Activated T-cell treated with anti-CD3 and anti-CD28 coated beads for 48 hours (primary cell): ENCODE measurements at places on chromosomes 1 and 21.

DNA sequence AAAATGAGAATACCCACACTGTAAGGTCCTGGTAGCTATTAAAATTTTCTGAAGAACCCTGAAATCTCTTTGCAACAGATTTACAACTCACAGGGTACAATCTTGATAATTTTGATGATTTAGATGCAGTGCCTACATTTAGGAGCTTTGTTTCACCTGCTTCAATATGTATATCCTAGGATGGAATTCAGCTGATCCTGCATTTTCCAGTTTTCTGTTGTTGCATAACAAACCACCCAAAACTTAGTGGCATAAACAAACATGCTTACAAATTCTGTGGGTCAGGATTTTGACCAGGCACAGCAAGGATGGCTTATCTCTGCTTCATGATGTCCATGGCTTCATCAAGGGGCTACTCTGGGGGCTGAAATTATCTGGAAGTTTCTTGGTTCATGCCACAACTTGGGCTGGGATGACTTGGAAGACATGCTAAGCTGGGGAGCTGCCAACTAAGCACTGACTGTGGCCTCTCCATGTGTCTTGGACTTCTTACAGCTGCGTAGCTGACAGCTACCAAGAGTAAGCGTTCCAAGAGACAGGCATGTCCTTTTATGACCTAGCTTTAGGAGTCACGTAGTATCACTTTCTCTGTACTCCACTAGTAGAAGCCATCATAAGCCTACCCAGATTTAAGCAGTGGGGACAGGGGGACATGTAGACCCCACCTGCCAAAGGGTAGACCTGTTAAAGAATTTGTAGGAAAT lies 108.5 kb downstream of the CACHD1 start:
- no peak for DNase-seq

DNA sequence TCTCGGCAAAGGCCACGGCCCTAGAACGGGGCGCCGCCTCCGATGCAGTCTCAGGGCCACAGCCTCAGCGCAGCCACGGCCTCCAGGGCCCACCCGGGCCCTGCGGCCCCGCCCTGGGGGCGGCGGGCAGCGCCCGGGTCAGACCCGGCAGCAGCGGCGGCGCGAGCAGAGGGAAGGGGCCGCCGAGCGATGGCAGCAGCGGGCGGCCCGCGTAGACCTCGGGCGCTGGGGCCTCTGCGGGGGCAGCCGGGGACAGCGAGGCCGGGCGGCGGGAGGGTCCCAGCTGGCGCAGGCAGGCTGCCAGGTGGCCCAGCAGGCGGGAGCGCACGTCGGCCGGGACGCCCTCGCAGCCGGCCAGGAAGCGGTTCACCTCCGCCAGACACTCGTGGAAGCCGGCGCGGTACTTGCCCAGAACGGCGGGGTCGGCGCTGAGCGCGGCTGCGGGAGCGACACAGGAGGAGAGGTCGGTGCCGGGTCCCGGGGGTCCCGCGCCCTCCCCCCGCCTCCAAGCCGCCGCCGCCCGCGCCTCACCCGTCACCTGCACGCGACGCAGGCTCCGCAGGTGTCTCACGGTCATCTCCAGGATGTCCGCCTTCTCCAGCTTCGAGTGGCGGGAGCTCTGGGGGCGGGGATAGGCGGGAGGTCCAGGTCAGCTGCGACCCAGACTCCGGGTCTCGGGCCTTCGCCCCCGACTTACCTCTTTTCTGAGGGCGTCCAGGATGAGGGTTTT lies 737 bp downstream of the HES4 start:
- DNase-seq = no peak

- DNase-seq = no peak
Observed at GRCh38 chr1:81008293-81008692, 792.4 kb upstream of the ADGRL2 start.

- no peak for DNase-seq
Observed at GRCh38 chr1:203751051-203751450, 13.9 kb upstream of the LAX1 start.
